ENCODE measurements at places on chromosomes 13 and 19.

DNA sequence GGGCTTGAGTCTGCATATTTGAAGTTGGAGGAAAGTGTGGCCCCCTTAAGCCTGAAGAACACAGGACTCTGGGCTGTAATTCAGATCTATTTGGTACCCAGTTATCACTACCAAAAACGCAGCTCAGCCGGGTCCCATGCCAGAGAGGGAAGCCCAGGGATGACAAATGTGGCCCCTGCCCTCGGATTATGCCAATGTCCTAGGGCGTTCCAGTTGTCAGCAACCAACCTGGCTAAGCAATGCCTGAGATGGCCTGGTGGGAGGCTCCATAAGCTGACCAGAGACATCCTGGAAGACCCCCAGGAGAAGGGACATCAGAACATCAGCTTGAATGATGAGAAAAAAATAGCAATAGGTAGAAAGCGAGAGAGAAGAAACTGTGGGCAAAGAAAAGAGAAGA is 79.6 kb upstream of the UQCRFS1 start:
- DNase-seq, result no peak

- DNase-seq, result no peak
Measured at GRCh38 chr13:33994198-33994597, 176.2 kb downstream of the RFC3 start.

DNA sequence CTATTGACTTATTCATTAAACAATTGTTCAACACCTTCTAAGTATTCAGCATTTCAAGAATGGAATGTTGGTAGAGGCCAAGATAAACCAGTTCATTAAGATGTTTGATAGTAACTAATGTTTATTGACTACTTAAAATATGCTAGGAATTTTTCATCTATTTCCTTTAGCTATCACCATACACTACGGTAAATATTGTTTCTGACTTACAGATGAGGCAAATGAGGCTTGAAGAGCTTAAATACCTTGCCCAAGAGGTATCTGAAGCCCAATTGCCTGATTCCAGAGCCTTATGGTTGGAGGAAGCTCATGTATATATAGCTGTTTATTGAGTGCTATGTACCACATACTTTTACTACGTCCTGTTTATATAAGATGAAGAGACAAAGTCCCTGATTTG is 286.2 kb downstream of the NDFIP2 start:
- DNase-seq, result no peak

DNA sequence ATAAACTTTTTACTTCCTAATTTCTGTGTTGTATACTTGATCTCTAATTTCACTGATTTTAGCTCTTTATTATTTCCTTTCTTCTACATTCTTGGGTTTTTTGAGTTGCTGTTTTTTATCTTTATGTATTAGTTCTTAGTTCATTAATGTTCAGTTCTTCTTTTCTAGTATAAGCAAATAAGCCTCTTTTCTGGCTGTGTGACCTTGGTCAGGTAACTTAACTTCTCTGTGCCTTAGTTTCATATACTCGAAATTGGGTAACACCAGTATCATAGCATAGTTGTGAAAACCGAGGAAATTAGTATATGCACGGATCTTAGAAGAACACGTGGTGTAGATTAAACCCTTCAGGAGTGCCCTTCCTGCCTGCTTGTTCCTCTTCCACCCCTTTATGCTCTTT is 130.2 kb upstream of the C1QTNF9B start:
- no peak for DNase-seq

DNA sequence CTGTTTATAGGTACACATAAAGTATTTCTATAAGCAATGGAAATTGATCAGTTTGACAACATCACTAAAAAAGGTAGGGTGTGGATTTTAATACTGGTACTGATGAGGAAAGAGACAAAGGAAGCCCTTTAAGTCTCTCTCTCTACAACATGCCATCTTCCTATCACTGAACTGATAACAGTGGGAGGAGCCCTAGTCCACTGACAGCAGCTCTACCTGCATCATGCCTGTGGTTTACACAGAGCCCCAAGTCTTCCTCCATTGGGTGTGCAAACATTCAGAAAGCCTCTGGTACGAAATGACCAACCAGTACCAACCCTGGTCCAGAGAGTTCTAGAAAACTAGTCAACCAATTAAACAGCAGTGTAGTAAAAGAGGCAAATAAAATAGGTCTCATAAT is 53.4 kb downstream of the KLF12 start:
- no peak for DNase-seq

- no peak for DNase-seq
Measured at GRCh38 chr13:108315273-108315672, 45.8 kb downstream of the TNFSF13B start.

- no peak for DNase-seq
Measured at GRCh38 chr13:40553356-40553755, 113.1 kb downstream of the FOXO1 start.

DNA sequence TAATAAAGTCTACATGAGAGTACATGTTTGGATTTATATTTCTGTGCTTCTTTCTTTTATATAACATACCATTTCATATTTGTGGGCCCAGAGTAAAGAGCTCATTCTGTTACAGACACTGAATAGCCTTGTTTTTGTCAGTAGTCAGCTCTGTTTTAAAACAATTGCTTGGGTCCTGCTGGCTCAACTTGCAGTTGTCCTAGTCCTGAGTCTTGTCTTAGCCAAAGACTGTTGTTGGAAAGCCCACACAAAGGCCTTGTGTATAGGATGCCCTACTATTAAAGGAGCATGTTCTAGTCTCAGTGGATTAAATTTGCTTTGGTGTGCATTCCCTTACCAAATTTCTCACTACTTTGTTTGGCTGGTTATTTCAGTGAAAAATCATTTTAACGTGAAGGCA is 3.8 kb upstream of the KCNRG start:
- no peak for DNase-seq

DNA sequence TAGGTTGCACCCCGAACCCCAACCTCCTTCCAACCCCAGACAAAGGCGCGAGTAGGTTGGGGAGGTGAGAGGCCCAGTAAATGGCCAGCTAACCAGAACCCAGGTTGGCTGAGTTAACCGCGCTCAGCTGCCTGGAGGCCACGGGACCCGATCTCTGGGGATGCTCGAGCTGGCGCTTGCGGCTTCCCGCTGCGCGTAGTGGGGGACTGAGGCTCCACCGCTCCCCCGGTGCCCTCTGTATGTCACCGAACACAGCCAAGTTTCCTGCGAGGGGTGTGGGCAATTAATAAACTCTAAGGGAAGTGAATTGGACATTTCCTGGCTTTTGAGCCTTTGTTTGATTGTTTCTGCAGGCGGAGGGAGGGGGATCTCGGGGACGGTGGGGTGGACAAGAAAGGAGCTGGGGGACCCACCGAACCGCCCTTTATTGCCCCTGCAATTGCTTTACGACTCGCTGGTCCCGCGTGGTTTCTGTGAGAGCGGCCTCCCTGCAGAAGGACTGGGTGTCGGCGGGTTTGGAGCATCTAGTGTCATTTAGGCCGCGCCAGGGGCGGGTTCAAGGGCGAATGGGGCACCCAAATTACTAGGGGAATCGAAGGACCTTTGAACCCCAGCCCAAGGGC is 3.5 kb upstream of the ZIC5 start:
- DNase-seq, result no peak

GRCh38 chr19:2982983-2983350 is 5.6 kb downstream of the TLE6 start:
- DNase-seq, result peak; percentile 96

DNA sequence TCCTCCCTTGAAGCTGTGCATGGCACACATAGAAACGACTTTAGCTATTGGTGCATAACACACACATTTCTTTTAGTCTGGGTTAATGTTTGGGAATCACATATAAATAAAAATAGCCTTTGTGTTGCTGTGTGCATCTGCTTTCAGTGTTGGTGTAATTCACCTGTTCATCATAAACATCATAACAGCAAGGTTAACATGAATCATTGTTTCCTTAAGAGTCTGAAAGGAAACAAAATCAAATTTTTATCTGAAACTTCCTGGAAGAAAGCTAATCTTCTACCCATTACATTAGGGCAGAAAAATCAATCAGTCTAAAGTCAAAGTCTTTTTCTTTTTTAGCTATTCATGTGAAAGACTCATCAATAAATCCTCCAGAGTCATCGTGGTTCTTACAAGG is 35.0 kb upstream of the TNFSF11 start:
- no peak for DNase-seq

- peak; percentile 32 for DNase-seq
Measured at GRCh38 chr19:20078581-20079031, 806 bp downstream of the ZNF90 start.

DNA sequence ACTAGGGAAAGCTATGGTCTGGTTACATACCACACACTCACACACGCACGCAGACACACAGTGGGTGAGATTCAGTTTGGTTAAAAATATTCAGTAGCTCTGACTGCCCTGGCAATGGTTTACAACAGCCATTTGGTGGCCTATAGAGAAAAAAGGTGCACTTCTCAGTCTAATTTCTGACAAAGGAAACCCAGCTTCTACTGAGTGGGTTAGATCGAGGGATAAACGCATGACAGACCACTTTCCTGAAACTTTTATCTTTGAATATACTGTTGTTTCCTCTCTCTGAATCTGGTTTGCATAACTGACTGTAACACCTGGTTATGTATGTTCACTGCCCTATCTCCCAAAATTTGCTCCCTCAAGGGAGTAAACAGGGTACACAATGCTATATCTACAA is 2.5 kb downstream of the LIG4 start:
- DNase-seq, result no peak

DNA sequence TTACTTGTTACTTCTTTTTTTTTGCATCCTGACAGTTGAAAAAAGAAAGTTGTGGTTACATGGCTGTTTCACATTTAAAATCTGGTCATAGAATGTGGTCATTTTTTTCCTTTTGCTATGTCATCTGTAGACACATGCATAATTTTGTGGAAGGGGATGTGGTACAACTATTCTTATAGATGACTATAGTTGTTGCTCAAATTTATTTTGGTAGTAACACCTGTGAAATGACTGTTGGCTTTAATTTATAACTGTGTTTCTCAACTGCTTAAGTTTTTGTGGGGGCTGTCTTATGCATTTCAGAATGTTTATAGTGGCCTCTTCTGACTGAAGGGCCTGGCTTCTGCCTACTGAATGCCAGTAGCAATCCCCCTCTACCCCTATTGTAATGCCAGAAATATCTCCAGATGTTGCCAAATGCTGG is 130.5 kb downstream of the PAN3 start:
- DNase-seq, result no peak

DNA sequence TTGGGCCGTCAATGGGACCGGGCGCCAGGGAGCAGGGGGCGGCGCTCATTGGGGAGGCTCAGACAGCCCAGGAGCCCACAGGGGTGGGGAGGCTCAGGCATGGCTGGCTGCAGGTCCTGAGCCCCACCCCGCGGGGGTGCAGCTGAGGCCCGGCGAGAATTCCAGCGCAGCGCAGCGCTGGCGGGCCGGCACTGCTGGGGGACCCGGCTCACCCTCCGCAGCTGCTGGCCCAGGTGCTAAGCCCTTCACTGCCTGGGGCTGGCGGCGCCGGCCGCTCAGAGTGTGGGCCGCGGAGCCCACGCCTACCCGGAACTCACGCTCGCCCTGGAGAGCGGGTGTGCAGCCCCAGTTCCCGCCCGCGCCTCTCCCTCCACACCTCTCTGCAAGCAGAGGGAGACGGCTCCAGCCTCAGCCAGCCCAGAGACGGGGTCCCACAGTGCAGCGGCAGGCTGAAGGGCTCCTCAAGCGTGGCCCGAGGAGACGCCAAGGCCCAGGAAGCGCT is 1227.4 kb downstream of the PCDH17 start:
- DNase-seq, result no peak

GRCh38 chr13:54953786-54954185 is 1925.2 kb downstream of the OLFM4 start:
- no peak for DNase-seq

DNA sequence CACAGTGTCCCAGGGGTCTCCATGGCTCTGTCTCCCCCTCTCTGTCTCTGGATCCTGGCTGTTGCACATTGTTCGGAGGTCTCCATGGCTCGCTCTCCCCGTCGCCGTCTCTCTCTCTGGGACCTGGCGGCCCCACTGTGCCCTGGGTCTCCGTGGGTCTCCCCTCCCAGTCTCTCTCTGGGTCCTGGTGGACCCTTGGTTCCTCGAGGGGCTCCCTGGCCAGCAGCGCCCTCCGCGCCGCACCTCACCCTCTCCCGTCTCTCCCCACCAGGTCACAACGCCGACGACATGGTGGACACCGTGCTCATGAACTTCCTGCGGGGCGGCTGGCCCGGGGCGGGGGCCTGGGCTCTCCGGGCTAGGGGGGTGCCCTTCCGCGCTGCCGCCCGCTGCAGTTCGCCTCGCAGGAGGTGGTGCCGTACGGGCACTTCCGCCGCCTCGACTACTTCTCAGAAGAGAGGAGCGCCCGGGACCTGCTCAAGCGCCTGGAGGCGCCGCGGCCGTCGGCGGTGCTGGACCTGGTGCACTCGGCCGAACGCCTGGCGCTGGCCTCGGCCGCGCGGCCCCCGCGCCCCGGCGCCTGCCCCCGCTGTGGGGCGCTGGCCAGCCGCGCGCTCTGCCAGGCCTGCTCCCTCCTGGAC is 29.1 kb downstream of the SIGLEC5 start:
- no peak for DNase-seq

DNA sequence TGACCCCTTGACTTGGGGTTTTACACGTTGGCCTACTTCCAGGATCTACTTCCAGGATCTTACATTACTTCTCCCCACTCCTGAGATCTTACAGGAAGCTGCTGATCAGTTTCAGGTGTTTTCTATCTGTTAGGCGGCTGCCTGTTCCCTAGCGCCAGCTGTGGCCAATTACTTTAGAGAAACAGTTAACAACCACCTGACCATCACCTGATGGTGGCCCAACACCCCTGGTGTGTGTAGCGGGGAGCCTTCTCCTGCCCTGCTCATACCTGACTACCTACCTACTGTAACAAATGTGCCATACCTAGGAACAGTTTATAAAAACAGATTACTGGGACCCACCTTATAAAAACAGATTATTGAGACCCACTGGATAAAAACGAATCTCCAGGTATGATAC is 2.8 kb upstream of the POP4 start:
- peak; percentile 10 for DNase-seq

- no peak for DNase-seq
Measured at GRCh38 chr19:8648240-8648639, 17.8 kb downstream of the NFILZ start.

- DNase-seq, result no peak
Measured at GRCh38 chr13:40562975-40563349, 103.5 kb downstream of the FOXO1 start.
